Left renal pelvis (tissue), 4 donors: ENCODE measurements at places on chromosomes 7 and 10.

DNA sequence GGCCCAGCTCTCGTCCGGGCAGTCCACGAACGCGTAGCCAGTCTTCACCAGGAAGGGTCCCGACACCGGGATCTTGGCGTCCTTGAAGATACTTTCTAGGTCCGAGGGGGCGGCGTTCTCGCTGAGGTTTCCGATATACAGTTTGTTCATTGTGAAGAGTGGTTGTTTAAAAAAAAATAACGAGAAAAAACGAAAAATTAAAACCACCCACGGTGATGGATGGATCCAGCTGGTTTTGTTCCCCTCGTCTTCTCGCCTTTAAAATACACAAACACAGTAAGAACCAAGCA lies 385 bp downstream of the IGF2BP3 start:
- DNase-seq: no peak

- no peak for DNase-seq
Measured at GRCh38 chr10:103636492-103636891, 143.0 kb downstream of the NEURL1 start.

GRCh38 chr7:6148724-6149360 lies 117.7 kb downstream of the ANKRD61 start:
- no peak for DNase-seq

GRCh38 chr10:131162211-131162610 lies 149.3 kb downstream of the TCERG1L start:
- DNase-seq: no peak

DNA sequence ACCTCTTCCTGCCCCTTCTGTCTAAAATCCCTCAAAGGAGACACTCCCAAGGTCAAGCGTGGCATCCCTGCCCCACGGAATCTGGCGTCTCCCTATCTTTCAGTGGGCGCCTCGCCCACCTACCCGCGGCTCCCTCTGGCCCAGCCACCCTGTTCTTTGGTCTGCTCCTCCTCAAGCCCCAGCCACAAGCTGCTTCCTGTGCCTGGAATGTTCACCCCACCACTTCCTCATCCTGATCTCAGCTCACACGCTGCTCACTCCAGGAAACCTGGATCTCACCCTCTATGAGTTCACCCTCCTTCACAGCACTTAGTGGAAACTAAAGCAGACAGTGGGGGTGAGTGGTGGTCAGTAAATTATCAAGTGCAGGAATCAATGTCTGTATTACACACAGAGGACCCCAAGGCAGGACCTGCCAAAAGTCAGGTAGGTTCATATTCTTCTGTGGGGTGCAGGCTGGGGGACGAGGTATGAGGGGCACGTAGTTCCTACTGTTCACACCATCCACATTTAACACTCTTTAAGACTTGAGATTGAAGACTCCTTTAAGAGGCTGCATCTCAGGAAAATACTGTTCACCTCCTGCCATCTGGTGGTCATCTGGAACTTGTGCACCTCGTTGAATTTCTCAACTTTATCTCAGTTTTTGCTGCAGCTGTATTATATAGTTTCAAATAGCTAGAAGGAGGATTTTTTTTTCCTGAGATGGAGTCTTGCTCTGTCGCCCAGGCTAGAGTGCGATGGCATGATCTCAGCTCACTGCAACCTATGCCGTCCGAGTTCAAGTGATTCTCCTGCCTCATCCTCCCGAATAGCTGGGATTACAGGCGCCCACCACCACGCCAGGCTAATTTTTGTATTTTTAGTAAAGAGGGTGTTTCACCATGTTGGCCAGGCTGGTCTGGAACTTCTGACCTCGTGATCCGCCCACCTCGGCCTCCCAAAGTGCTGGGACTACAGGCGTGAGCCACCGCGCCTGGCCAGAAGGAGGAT lies 166.6 kb downstream of the ARHGAP21 start:
- DNase-seq: peak; percentile 29

- no peak for DNase-seq
Measured at GRCh38 chr10:131832056-131832685, 68.6 kb upstream of the PPP2R2D start.

GRCh38 chr10:121990015-121990677 lies 1.2 kb downstream of the TACC2 start:
- DNase-seq: no peak

DNA sequence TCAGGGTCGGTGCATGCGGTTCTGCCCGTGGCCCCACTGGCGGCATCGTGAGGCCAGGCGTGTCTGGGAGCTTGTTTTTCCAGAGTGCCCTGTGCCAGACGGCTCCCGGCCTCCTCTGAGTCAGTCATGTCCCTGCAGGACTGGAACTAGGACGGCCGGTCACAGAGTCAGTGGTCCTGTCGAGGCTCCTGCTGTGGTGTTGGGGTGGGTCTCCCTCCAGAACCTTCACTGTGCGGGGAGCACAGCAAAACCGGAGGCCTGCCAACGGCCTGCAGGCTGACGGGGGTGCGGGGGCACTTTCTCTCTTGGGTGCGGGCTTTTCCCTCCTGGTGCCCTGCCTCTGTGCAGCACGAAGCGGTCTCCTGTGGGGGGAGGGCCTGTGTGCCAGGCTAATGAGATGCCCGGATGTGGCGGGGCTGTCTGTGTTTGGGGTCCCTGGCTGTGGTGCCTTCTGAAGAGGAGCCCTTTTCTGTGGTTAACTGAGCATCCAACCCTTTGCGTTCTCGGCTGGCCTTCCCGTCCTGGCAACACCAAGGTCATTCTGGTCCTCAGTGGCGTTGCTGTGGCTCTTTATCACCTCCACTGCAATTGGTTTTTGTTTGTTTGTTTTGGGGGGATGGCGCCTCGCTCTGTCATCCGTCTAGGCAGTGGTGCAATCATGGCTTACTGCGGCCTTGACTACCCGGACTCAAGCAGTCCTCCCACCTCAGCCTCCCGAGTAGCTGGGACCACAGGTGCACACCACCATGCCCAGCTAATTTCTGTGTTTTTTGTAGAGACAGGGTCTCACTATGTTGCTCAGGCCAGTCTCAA lies 8.0 kb downstream of the GET4 start:
- DNase-seq: no peak

- DNase-seq: no peak
Measured at GRCh38 chr7:130372402-130373165, 7.7 kb upstream of the CPA1 start.

DNA sequence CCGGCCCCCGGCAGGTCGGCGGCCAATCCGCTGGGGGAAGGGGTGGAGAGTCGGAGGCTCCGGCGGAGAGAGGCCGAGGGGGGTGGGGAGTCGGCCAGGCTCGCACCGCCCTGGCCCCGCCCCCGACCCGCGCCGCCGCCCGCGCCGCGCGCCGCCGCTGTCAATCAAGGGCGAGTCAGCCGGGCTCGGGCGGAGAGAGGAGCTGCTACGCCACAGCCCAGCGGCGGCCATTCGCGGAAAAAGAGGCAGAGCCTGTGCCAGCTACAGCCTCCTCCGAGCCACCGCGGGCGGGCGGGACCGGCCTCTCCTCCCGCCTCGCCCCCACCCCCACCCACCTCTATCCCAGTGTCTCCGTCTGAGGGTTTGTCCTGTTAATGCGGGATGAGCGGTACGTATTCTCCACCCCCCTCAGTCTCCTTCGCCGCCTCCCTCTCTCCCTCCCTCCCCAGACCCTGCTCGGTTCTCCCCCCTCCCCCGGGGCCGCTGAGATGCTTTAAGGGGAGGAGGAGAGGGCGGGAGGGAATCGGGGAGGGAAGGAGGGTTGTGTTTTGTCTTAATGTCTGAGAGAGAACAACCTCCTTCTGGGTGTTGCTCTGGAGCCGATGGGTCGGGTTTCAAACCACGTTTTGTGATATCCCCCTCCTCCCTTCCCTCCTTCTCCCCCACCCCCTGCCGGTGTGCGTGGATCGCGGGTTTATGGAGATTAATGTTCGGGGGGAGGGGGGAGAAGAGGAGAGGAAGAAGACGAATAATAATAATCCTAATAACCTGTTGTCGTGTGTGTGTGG lies at the start of gene SP4:
SP4 (plus strand) TSS at position 213 of the 788 bp plus-strand sequence; CDS start at position 382, 169 bp downstream.
- DNase-seq: peak; percentile 83

GRCh38 chr10:663831-664251 lies 25.6 kb downstream of the DIP2C start:
- no peak for DNase-seq

GRCh38 chr10:128059266-128059981 lies 66.8 kb downstream of the MKI67 start:
- DNase-seq: no peak

DNA sequence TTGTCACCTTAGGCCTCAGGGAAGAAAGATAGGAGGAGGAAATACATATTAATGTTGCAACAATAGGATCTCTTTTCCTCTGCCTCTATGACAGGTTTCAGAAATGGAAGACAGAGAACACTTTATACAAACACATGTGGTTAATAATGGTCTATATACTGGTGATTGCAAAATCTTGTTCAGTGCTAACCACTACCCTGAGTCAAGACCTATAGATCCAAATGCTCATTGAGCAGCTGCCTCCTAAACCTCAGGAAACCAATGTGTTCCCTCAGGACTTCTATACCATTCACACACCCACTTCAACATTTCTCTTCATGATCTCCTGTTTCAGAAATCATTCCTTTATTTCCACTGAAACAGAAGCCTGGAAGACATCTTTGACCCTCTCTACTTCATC lies 32.5 kb upstream of the VWDE start:
- no peak for DNase-seq

DNA sequence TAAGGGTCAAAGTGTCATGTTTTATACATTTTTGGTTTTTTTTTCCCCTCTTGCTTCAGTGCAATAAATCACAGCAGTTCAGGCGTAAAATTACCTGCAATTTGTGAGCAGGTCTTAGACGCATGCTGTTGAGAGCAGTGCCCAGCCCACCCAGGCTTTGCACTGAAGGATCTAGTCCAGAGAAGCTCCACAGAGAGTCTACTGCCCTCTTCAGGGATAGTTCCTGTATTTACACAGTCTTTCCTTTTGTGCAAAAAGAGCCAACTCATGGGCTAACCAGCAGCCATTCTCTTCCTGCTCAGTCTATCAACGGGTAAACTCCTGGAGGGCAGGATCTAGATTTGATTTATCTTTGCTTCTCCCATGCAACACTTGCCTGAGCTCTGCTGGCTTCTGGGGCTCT lies 82.2 kb upstream of the NAMPT start:
- no peak for DNase-seq

GRCh38 chr10:111921821-111922220 lies 261.7 kb downstream of the GPAM start:
- DNase-seq: no peak

DNA sequence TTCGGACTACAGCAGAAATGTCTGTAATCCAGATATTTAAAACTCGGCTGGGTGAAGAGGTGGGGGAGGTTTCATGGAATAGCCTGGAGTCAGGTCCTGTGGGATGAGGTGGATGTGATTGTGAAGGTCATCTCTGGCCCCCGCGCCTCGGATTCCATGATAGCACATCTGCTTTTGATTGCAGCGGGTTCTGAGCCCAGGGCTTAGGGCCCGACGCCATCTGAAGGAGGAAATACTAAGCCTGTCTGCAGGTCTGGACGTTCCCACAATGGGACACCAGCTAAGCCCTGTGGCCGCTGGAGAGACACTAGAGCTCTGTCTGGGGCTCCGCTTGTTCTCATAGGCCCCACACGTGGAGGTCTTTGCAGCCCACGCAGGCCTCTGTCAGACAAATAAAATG lies 328.7 kb downstream of the CXCL12 start:
- no peak for DNase-seq

- no peak for DNase-seq
Measured at GRCh38 chr7:44153948-44154335, 12.8 kb upstream of the MYL7 start.

- no peak for DNase-seq
Measured at GRCh38 chr10:77798940-77799339, 127.6 kb downstream of the DLG5 start.

DNA sequence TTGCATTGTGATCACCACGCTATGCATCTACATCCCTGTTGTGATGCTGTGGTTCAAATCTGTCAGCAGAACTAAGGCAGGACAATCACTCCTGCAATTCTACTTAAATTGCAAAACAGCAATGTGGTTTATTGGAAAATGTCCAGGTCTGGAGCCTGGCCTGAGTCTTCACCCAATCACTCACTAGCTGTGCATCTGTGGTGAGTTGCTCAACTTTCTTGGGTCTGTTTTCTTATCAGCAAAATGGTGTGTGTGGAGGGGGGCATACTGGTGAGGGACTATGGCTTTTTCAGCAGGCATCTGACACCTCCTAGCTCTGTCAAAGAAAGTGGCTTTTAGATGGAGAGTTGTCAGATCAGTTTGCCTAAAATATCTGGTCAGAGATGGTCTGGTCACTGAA lies 108.3 kb upstream of the FEZF1 start:
- no peak for DNase-seq

GRCh38 chr10:52883996-52884871 lies 111.7 kb upstream of the MBL2 start:
- DNase-seq: peak; percentile 63

GRCh38 chr10:26448292-26448691 lies 10.2 kb downstream of the APBB1IP start:
- DNase-seq: no peak

GRCh38 chr10:102411341-102412255 lies 7.0 kb downstream of the PSD start:
- DNase-seq: no peak

DNA sequence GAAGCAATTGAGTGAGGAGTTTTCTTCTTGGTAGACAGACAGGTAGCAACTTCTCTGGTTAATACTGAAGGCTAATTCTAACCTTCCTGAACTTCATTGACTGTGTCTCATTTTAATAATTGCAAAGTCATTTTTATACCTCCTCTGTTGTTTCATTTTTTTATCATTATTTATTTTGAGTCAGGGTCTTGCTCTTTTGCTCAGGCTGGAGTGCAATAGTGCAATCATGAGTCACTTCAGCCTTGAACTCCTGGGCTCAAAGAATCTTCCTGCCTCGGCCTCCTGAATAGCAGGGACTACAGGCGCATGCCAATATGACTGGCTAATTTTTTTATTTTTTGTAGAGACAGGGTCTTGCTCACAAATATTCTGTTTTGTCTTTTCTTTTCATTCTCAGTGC lies 45.4 kb downstream of the APBB1IP start:
- no peak for DNase-seq

DNA sequence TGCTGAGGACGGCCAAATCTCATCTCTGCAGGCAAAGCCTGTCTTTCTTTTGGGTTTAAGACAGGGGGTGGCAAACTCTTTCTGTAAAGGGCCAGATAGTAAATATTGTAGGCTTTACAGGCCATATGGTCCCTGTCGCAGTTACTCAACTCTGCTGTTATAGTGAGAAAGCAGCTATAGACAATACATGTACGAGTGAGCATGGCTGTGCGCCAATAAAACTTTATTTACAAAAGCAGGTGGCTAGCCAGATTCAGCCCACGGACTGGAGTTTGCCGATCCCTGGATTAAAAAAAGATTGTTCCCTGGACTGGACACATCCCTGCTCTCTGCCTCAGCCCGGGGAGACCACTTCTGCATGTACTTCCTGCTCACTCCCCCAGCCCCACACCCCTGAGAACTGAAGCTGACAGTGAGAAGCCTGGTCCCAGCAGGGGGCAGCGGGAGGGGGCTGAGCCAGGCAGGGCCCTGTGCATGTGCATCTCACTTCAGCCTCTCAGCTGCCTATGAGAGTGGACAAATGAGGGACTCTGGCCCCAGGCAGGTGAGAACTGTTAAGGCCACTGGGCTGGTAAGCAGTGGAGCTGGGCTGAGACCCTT lies 392.4 kb downstream of the PLXNA4 start:
- no peak for DNase-seq
